ENCODE measurements at places on chromosomes 6 and 20. TPM values are rescaled to one million over a fixed set of nuclear protein-coding genes. Genes with fewer than 3 reads are reported as not detected.
A peak's percentile ranks its signal among the peaks of the same experiment; 100 is the strongest.

DNA sequence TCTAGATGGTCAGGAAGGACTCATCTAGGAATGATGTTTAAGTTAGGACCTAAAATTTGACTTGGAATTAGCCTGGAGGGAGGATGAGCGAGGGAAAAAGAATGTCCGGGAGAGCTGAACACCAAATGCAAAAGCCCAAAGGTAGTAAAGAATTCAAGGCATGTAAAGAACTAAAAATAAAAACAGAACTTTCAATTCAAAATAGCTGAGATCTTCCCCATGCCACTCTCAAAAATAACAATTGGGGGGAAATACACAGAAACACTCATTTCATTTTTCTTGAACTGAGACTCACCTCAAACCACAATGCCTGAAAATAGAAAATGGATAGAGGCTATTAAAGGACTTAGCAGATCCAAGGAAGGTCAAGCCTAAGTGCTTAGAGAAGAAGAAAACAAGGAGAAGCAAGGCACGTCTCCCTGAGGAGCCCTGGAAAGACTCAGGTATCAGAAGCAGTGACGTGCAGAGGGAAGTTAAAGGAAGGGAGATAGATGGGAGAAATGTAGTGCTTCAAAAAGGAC, 10.4 kb downstream of the PXT1 start:
- H3K27me3 ChIP-seq: no peaks in the 10 kb centered on the region
- H3K27ac ChIP-seq: no peak overlapping the region
- H3K36me3 ChIP-seq: no peaks in the 10 kb centered on the region
- no peaks in the 10 kb centered on the region for H3K4me1 ChIP-seq
- no peak for DNase-seq
- H3K4me3 ChIP-seq: no peak overlapping the region

DNA sequence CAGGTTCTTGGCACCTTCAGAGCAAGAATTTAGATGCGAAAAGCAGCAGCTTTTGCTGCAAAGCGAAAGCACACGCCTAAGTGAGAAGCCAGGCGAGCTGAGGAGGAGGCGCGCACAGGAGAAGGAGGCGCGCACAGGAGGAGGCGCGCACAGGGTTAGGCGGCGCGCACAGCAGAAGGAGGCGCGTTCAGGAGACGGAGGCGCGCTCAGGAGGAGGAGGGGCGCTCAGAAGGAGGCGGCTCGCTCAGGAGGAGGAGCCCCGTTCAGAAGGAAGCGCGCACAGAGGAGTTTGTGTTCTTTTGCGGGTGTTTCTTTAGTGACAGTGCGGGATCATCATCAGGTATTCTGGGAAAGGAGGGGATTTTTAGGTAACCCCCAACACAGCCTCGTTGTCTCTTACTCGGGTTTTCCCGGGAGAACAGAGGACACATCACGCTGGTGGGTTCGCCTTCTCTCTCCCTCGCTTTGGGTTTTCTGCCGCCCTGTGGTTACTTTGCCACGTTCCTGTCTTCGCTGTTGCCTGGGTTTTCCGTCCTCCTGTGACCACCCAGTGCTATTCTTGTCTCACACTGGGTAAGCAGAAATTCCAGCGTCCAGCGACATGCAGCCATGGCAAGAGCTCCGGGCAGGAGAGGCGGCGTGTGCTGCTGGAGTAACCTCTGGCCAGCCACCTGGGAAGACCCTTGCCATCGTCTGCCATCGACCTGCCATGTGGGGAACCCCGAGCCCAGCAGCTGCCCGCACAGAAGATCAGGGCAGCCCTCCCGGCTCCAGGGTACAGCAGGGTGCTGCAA, 47.0 kb downstream of the WDR27 start:
- peak overlapping the region; percentile 77 for H3K4me3 ChIP-seq
- no peaks in the 10 kb centered on the region for H3K27me3 ChIP-seq
- peak; percentile 49 for DNase-seq
- no peaks in the 10 kb centered on the region for H3K4me1 ChIP-seq

- H3K36me3 ChIP-seq: no peaks in the 10 kb centered on the region
- DNase-seq: no peak
- H3K27ac ChIP-seq: no peak overlapping the region
- H3K27me3 ChIP-seq: no peaks in the 10 kb centered on the region
- no peak overlapping the region for H3K4me3 ChIP-seq
Observed at GRCh38 chr20:50389438-50389807, 120.8 kb upstream of the PTPN1 start.

DNA sequence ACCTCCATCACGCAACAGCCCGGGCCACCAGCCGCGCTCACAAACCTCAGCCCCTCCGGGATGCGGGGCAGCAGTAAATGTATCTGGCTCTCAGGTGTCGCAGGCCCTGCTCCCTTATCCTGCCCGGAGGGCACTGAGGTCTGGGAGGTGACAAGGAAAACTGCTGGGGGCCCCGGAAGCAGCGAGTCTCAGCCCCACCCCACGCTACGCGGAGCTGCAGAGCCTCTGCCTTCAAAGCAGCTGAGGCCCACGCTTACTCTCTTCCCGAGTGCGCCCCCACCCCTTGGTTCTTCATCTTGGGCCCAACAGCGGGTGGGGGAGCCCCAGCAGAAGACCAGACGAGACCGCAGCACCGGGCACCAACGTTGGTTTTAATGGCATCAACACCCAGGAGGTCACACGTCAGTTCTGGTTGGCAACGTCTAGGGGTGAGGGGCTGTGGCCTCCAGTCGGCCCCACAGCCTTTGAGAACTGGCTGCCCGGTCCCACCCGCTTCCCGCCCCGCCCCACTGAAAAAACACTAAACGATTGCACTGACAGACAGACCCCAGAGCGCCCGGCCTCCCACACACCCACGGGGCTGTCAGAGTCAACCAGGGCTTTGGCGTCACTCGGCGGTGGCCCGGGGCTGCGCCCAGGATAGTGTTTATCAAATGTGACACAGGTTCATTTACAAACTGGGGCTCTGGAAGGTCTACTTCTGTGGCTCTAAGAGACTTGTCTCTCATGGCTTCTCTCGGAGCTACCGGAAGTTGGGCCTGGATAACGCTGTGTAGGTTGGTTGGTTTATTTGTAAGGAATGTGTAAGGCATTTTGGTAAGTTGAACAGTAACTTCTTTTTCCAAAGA, 43.7 kb downstream of the DSTN start:
- no peaks in the 10 kb centered on the region for H3K27me3 ChIP-seq
- H3K36me3 ChIP-seq: peaks cover 17% of the 10 kb centered on the region
- H3K4me1 ChIP-seq: no peaks in the 10 kb centered on the region
- H3K27ac ChIP-seq: no peak overlapping the region

GRCh38 chr20:5557123-5557522, 193.1 kb upstream of the SHLD1 start:
- H3K4me3 ChIP-seq: no peak overlapping the region
- peak; percentile 48 for DNase-seq
- peaks cover 10% of the 10 kb centered on the region for H3K36me3 ChIP-seq
- H3K27ac ChIP-seq: no peak overlapping the region
- no peaks in the 10 kb centered on the region for H3K27me3 ChIP-seq

- H3K36me3 ChIP-seq: peaks cover 5% of the 10 kb centered on the region
- no peak for DNase-seq
- H3K4me1 ChIP-seq: no peaks in the 10 kb centered on the region
- H3K27ac ChIP-seq: no peak overlapping the region
- no peak overlapping the region for H3K4me3 ChIP-seq
Observed at GRCh38 chr6:1104988-1105670, 206.8 kb upstream of the FOXQ1 start.

DNA sequence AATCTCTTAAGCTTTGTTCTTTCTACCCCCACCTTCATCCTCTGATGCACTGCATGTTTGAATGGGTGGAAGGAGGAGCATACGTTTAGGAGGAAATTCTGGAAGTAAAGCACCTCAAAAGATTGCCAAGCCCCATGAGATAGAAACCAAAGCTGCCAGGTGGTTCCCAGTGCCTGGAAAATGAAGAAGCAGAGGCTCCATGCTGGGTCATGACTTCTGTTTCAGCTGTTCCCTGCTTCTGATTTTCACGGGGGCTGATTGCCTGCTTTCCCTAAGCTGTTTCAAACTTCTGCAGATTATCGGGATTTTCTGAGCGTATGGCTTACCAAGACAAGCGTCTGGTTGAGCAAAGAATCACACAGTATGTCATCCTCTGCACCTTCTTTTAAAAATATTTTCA, 87.5 kb upstream of the SYNDIG1 start:
- H3K27me3 ChIP-seq: peaks cover 26% of the 10 kb centered on the region
- no peak overlapping the region for H3K27ac ChIP-seq
- H3K4me3 ChIP-seq: no peak overlapping the region
- H3K36me3 ChIP-seq: no peaks in the 10 kb centered on the region
- H3K4me1 ChIP-seq: no peaks in the 10 kb centered on the region
- DNase-seq: no peak

DNA sequence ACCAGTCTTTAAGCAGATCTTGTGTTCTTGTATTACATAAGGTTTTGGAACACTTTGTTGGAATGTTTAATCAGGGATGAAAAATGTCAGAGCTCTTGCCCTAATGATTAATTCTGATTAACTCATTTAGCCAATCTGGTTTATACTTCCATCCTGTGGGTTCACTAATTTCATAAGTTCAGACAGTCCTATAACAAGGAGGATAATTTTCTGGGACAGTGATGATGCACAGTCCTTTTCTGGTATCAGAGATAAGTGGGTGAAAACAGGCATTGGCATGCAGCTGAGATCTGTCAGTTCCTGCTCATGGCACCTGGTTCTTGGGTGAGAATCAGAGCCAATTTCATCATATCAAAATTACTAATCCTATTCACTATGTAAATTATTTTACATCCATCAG, 125.0 kb upstream of the LAMA2 start:
- H3K27ac ChIP-seq: no peak overlapping the region
- H3K4me3 ChIP-seq: no peak overlapping the region
- DNase-seq: no peak
- no peaks in the 10 kb centered on the region for H3K36me3 ChIP-seq

- no peak overlapping the region for H3K27ac ChIP-seq
- DNase-seq: no peak
- no peaks in the 10 kb centered on the region for H3K36me3 ChIP-seq
- no peak overlapping the region for H3K4me3 ChIP-seq
- H3K27me3 ChIP-seq: no peaks in the 10 kb centered on the region
Observed at GRCh38 chr20:6482486-6482885, 285.0 kb upstream of the BMP2 start.

GRCh38 chr6:75489025-75489424, 4.6 kb downstream of the FILIP1 start:
- no peaks in the 10 kb centered on the region for H3K36me3 ChIP-seq
- H3K4me1 ChIP-seq: no peaks in the 10 kb centered on the region
- H3K27me3 ChIP-seq: peaks cover 26% of the 10 kb centered on the region

- H3K27ac ChIP-seq: peak overlapping the region; percentile 35
- DNase-seq: no peak
- peaks cover 52% of the 10 kb centered on the region for H3K36me3 ChIP-seq
- H3K4me3 ChIP-seq: no peak overlapping the region
Observed at GRCh38 chr6:70520575-70520974, 46.2 kb upstream of the SDHAF4 start.

GRCh38 chr20:48578397-48579098, 249.3 kb downstream of the PREX1 start:
- peak; percentile 43 for DNase-seq
- no peak overlapping the region for H3K4me3 ChIP-seq
- no peaks in the 10 kb centered on the region for H3K36me3 ChIP-seq
- H3K27ac ChIP-seq: no peak overlapping the region
- H3K27me3 ChIP-seq: peaks cover 55% of the 10 kb centered on the region

Gene COL12A1
- total RNA-seq: 20.4 TPM

Gene SEL1L2
- not detected for total RNA-seq

Gene PAX1
- total RNA-seq: not detected

Gene IL17F
- total RNA-seq: not detected

Gene TFB1M
- total RNA-seq: 27.4 TPM

Gene MC3R
- total RNA-seq: not detected

Gene SLC22A1
- 4.5 TPM for total RNA-seq

Gene WFDC5
- total RNA-seq: not detected

Gene SLC17A2
- total RNA-seq: not detected

Gene KIF25
- not detected for total RNA-seq
